ENCODE measurements at places on chromosomes 16 and 17. TPM values are rescaled to one million over a fixed set of nuclear protein-coding genes. Genes with fewer than 3 reads are reported as not detected.

- H3K4me3 ChIP-seq = peak overlapping the region; percentile 84
- peaks cover 23% of the 10 kb centered on the region for H3K27me3 ChIP-seq
- no peaks in the 10 kb centered on the region for H3K36me3 ChIP-seq
- peak; percentile 55 for DNase-seq
- no peak overlapping the region for H3K27ac ChIP-seq
Measured at GRCh38 chr16:54931120-54932014, 702 bp downstream of the IRX5 start.

DNA sequence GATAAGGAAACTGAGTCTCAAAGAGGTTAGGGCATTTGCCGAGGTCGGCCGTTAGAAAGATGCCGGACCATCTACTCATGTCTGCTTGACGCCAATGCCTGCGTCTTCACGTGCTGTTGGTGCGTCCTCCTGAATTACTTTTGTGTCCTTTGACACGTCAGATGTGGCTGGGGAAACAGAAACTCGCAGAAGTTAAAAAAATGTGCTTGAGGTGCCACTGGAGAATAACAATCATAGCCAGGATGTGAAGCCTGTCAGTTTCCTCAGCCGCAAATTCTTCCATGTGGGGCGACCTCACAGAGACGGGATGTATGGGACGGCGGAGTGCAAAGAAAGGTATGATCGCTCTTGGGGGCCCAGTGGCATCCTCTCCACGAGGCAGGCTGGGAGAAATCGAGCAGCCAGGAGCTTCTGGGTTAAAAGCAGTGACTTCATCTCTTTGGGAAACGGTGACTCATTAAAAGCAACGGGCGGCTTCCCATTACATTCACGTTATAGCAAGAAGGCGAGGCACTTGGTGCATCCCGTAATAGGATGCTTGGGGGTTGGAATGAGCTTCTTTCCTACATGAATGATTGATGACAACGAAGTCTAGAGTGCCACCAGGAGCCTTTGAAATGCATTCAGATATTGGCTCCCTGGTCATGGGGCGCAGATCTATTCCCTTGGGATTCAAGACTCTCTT, 67.8 kb downstream of the BMERB1 start:
- DNase-seq = peak; percentile 31
- no peaks in the 10 kb centered on the region for H3K36me3 ChIP-seq
- no peak overlapping the region for H3K4me3 ChIP-seq
- peak overlapping the region; percentile 56 for H3K27ac ChIP-seq
- peaks cover 2% of the 10 kb centered on the region for H3K27me3 ChIP-seq
- peaks cover 7% of the 10 kb centered on the region for H3K4me1 ChIP-seq

Gene KCNAB3
- 12.3 TPM for total RNA-seq

GRCh38 chr17:74992223-74992622, 4.8 kb downstream of the CDR2L start:
- H3K36me3 ChIP-seq = no peaks in the 10 kb centered on the region
- peak overlapping the region; percentile 15 for H3K27ac ChIP-seq
- no peak overlapping the region for H3K4me3 ChIP-seq
- DNase-seq = no peak
- H3K4me1 ChIP-seq = peaks cover 14% of the 10 kb centered on the region

GRCh38 chr16:85675251-85675874, 13.4 kb downstream of the GINS2 start:
- peaks cover 4% of the 10 kb centered on the region for H3K36me3 ChIP-seq
- H3K4me1 ChIP-seq = peaks cover 25% of the 10 kb centered on the region
- DNase-seq = no peak
- peaks cover 28% of the 10 kb centered on the region for H3K27me3 ChIP-seq
- H3K4me3 ChIP-seq = no peak overlapping the region
- H3K27ac ChIP-seq = peak overlapping the region; percentile 71

GRCh38 chr16:67399749-67400704, 6.7 kb upstream of the TPPP3 start:
- H3K27me3 ChIP-seq = peaks cover 9% of the 10 kb centered on the region
- H3K4me3 ChIP-seq = no peak overlapping the region
- no peak overlapping the region for H3K27ac ChIP-seq
- DNase-seq = no peak
- peaks cover 8% of the 10 kb centered on the region for H3K4me1 ChIP-seq

- no peak for DNase-seq
- no peak overlapping the region for H3K4me3 ChIP-seq
- peaks cover 1% of the 10 kb centered on the region for H3K27me3 ChIP-seq
- H3K27ac ChIP-seq = no peak overlapping the region
- H3K36me3 ChIP-seq = no peaks in the 10 kb centered on the region
Measured at GRCh38 chr16:18979936-18980335, 3.8 kb upstream of the TMC7 start.

DNA sequence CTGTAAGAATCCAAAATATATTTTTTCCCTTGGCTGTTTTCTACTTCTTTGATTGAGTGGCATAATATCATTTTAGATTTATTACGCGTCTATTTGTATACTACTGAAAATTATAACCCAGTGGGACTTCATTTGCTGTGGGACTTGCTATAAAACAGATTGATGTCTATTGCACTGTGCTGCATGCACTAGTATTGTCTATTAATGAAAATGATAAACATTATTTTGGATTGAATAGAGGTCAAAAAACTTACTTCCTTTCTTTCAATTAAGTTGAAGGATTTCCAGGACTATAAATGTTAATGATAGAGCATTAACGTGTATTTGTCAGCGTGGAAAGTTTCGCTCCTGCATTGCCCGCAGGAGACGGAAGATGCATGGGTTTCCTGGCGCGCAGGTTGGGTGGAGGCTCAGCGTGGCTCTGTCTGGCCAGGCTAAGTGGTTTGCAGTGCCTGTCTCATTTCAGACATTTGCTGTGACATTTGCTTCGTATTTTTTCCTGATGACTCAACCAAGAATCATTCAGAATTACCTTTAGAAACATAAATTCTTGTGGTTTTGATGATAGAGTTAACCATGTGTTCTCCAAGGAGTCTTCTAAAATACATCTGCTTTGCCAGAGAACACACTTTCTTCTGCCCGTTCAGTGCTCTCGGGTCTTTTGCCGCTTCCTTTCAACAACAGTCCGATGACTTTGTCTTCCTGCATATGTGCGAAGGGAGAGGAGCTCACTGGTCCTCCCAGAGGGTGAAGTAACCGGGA, 216.7 kb downstream of the RPTOR start:
- H3K4me1 ChIP-seq = peaks cover 10% of the 10 kb centered on the region
- DNase-seq = no peak
- no peak overlapping the region for H3K27ac ChIP-seq
- H3K4me3 ChIP-seq = no peak overlapping the region
- peaks cover 3% of the 10 kb centered on the region for H3K36me3 ChIP-seq

- DNase-seq = no peak
- peak overlapping the region; percentile 91 for H3K27ac ChIP-seq
- H3K27me3 ChIP-seq = peaks cover 1% of the 10 kb centered on the region
- H3K4me3 ChIP-seq = peak overlapping the region; percentile 63
- no peaks in the 10 kb centered on the region for H3K36me3 ChIP-seq
- H3K4me1 ChIP-seq = peaks cover 28% of the 10 kb centered on the region
Measured at GRCh38 chr17:56160422-56160821, 7.1 kb downstream of the ANKFN1 start.

Gene DVL2
- 79.1 TPM for total RNA-seq

GRCh38 chr17:67562005-67562404, 155.7 kb upstream of the NOL11 start:
- no peaks in the 10 kb centered on the region for H3K27me3 ChIP-seq
- H3K4me1 ChIP-seq = no peaks in the 10 kb centered on the region
- H3K27ac ChIP-seq = no peak overlapping the region
- DNase-seq = no peak
- no peak overlapping the region for H3K4me3 ChIP-seq

Gene IQCK
- 5.1 TPM for total RNA-seq

Gene RAP1GAP2
- total RNA-seq = 86.0 TPM

Gene USP10
- 100 TPM for total RNA-seq

- H3K36me3 ChIP-seq = peaks cover 18% of the 10 kb centered on the region
- DNase-seq = no peak
- peaks cover 3% of the 10 kb centered on the region for H3K27me3 ChIP-seq
- peaks cover 10% of the 10 kb centered on the region for H3K4me1 ChIP-seq
Measured at GRCh38 chr17:80053102-80053501, 16.7 kb downstream of the CCDC40 start.
